Activated CD4-positive, alpha-beta T cell treated with anti-CD3 and anti-CD28 coated beads for 4 hours (primary cell): ENCODE measurements at places on chromosomes 16 and 17.

- no peak for DNase-seq
These were observed 47.5 kb downstream of the NT5M start for GRCh38 chr17:17350491-17351355.

DNA sequence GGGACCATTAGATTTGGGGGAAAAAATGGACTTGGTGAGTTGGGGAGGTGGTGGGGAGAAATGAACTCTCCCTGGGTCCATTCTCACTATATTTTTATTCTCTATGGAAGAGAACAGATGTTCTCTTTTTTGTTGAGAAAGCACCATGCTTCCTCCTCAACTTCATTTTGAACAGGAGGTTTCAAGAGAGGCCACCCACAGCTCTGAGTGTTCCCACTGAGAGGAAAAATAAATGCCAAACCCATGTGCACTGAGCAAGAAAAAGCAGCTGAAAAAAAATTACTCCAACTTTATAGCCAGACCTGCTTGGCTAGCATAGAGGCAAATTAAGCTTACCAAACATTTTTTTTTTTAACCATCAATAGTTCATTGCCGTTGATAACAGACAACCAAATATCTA is 883.6 kb downstream of the KCNJ2 start:
- no peak for DNase-seq

GRCh38 chr17:62703261-62703775 is 75.8 kb downstream of the MRC2 start:
- DNase-seq, result no peak

DNA sequence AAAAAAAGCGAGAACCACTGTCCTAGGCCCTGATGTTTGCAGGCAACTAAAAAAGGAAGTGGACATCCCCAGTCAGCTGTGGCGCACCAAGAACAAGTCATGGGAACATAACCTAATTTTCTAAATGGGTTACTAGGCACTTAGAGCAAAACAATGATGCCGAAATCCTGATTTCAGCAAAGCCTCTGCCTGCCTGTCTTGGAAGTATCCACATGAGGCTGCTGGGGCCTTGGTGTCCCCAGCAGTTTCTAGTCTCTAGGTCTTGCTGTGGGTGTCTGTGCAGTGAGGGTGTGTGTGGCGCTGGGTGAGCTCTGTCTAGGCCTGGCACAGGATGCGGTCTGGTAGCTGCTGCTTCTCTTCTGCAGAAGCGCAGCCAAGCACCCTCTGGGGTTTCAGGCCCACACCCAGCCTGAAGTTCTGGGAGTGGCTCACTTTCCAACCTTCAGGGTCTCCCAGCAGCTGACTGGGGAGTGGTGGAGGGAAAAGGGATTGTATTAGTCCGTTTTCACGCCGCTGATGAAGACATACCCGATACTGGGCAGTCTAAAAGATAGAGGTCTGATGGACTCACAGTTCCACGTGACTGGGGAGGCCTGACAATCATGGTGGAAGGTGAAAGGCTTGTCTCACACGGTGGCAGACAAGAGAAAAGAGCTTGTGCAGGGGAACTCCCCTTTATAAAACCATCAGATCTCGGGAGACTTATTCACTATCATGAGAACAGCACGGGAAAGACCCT is 21.1 kb downstream of the STH start:
- peak; percentile 29 for DNase-seq

- DNase-seq, result no peak
These were observed 27.8 kb upstream of the TAC4 start for GRCh38 chr17:49875685-49876084.

GRCh38 chr16:86651823-86652222 is 73.5 kb downstream of the FOXL1 start:
- DNase-seq, result no peak

- no peak for DNase-seq
These were observed 43.1 kb upstream of the DLX4 start for GRCh38 chr17:49925921-49926320.

DNA sequence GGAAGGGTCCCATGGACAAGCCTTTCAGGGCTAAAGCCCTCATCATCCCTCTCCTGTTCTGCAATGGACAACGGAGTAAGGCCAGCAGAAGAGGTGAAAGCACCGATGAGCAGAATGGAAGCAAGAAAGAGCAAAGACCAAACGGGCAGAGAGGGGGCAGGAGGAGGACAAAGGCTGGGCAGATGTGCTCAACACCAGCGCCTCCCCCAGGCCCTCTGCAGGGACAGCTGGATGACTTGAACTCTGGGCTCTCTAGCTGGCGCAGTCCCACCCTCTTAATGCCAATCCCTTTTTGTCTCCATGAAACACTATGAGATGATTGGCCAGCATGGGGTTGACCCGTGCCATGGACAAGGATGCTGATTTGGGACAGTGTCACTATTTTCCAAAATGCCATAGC is 22.0 kb downstream of the ACLY start:
- no peak for DNase-seq

- DNase-seq, result no peak
These were observed 27.6 kb upstream of the RGS9 start for GRCh38 chr17:65109543-65109942.

DNA sequence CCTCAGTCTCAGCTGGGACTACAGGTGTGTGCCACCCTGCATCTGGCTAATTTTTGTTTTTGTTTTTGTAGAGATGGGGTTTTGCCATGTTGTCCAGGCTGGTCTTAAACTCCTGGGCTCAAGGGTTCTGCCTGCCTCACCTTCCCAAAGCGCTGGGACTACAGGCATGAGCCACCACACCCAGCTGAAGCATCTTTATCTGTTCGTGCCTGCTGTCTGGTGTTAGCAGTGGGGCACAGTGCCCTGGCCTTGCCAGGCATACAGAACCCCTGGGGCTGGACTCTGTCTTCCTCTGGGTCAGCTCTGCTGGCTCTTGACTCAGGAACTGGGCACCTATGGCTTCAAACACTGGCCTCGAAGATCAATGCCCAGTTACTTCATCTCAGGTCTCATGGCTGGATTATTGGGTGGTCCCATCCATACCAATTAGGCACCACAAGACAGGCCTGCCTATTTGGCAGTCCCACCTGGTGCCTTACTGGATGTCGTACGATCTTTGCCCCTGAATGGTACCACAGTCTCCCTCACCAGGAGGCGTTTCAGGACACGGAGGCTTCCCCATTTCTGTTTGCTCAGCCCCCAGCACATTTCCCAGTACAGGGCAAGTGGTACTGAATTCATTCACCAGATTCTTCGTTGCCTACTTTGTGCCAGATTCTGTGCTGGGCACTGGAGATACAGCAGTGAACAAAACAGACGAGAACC is 99.3 kb downstream of the RAB11FIP4 start:
- DNase-seq, result no peak

- DNase-seq, result no peak
These were observed 603.0 kb upstream of the CDH8 start for GRCh38 chr16:62638964-62639870.

DNA sequence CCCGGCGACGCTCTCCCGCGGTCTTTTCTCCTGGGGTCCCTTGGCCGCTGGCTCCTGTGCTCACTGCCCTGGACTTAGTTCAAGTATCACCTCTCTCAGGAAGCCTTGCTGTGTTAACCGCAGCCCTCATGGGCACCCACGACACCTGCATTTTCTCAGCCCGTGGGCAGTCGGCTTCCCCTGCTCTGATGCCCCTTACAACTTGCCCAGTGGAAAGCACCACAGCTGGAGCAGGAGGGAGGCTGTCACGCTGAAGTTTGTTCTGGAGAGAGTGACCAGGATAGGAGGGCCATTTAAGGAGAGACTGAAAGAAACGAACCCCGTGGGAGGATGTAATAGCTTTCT is 395 bp downstream of the STXBP4 start:
- DNase-seq, result no peak

DNA sequence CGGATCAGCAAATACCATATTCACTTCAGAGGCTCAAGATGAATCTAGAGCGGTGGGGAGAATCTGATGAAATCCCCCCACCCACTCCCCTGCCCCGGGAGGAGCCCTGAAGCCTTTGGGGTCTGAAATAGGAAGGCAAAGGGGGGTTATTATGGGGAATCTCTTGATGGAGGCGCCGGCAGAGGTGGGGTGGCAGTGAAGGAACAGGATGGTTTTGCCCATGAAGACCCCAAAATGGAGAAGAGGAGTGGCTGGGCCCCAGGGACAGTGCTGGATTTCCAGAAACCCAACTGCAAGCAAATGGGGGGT is 637 bp downstream of the WNT3 start:
- no peak for DNase-seq

GRCh38 chr17:29617125-29617480 is 5.6 kb downstream of the CORO6 start:
- peak; percentile 91 for DNase-seq

GRCh38 chr16:81607805-81608522 is 163.4 kb downstream of the CMIP start:
- DNase-seq, result no peak

DNA sequence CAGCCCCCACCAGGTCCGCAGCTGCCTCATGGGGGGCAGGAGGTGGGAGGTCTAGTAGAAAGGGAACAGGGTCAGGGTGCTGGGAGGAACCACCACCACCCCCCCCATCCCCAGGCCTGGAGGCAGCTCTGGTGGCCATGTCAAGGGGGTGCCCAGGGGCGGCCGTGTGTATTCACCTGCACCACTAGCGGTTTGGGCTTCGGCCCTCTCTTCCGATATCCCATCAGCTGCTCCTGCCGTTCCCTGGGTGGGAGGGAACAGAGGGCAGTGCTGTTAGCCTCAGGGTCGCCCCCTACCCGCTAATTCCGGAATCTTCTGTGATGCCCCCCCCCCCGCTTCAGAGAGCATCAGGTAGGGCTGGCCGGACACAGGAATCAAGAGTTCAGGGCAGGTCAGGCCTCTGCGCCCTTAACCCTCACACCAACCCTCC is 3.8 kb downstream of the CBX4 start:
- DNase-seq, result no peak

DNA sequence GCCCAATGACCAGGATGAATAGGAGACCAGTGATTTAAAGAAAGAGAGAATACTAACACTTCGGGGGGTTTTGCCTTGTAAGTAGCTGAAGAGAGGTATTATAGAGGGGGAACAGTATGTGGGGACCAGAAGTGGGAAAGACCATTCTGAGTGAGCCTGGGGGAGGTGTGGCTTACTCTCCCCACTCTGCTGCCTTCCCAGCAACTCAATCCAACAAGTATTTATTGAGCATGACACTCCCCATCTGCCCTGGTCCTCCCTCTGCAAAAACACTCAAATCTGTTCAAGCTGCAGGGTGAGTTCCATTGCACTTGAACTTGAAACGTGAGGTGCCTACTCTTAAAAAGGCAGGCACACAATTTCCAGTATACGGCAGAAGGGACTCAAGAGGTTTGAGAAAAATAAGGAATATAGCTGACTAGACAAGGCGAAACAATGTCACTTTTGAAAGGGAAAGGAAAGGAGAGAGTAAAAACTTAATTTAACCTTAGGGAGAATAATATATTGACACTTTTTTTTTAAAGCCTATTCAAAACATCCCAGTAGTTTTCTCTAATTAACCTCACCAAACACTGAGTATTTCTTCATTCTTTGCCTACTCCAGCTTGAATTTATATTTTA is 8.2 kb downstream of the FAM117A start:
- no peak for DNase-seq

DNA sequence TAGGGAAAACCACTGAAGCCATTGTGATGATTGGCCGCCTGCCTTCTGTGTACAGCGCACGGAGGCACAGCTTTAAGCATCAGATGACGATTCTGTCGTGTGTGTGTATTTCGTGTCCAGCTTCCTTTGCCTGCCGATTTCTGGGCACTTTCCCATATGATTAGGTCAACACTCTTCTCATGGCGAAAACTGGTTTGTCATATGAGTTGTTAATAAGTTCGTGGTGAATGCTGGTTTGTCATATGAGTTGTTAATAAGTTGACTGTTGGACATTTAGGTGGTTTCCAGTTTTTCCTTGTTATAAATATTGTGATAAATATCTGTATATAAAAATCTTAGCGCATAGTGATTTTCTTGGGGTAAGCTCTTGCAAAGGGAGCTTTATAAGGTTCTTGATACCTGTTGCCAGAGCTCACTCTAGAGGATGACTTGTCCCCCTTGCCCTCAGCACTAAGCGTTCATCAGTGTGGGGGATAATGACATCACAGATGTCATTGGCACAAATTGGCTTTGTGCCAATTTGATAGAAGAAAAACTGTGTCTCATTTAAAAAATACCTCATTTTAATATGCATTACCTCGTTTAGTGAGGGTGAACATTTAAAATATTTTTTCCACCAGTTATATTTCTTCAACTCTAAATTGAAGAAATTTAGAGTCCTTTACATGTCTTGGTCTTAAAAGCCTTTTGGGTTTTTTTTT is 40.0 kb downstream of the PGS1 start:
- DNase-seq, result no peak

- no peak for DNase-seq
These were observed 10.9 kb downstream of the CETP start for GRCh38 chr16:56972403-56973293.

- no peak for DNase-seq
These were observed 12.1 kb downstream of the PIMREG start for GRCh38 chr17:6456321-6456720.

GRCh38 chr17:14730821-14731220 is 429.9 kb downstream of the HS3ST3B1 start:
- no peak for DNase-seq

DNA sequence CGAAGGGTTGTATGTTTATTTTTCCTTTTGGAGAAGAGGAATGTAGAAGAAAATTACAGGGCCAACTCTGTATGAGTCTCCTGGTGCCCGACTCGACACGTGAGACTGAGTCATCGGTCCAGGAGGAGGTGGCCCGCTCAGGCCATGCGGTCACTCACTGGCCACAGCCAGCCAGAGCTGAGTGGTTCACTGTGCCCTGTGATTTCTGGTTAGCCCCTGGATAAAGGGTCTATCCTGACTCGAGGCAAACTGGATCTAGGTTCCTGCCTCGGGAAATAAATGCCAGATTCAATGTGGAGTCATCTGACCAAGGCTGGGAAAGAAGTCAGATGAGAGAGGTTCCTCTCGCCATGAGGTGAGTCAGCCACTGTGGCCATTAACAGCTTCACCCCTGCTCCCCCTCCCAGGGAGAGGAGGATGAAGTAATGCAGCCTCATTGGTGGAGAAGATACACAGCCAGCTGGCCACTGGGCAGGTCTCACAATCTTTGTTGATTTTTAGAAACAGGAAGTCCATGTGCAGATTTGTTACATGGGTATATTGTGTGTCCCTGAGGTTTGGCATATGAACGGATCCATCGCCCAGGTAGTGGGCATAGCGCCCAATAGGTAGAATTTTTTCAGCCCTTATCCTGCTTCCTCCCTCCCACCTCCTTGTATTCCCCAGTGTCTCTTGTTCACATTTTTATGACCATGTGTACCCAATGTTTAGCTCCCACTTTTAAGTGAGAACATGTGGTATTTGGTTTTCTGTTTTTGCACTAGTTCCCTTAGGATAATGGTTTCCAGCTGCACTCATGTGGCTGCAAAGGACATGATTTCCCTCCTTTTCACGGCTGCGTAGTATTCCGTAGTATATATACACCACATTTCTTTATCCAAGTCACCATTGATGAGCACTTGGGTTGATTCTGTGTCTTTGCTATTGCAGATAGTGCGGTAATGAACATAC is 21.7 kb upstream of the USP36 start:
- DNase-seq, result no peak

- DNase-seq, result peak; percentile 10
These were observed 47.5 kb downstream of the STAT3 start for GRCh38 chr17:42340691-42341127.

- no peak for DNase-seq
These were observed 168.4 kb downstream of the ENGASE start for GRCh38 chr17:79242873-79243602.

GRCh38 chr16:56864960-56865359 is at the start of gene SLC12A3:
TSS of gene SLC12A3 (plus strand) at chr16:56865207. CDS start at chr16:56865236, 29 bp downstream.
- DNase-seq, result no peak

- DNase-seq, result no peak
These were observed 12.5 kb downstream of the EPN2 start for GRCh38 chr17:19249681-19250080.

- no peak for DNase-seq
These were observed 55.9 kb downstream of the STX8 start for GRCh38 chr17:9519583-9520272.

- no peak for DNase-seq
These were observed 35.5 kb downstream of the SOST start for GRCh38 chr17:43722870-43723665.
